ENCODE measurements at places on chromosomes 7 and 10. TPM values are rescaled to one million over a fixed set of nuclear protein-coding genes. Genes with fewer than 3 reads are reported as not detected.

CTNNA3 gene
- 2.9 TPM for total RNA-seq

HOXA5 gene
- total RNA-seq, result 55.0 TPM

CFTR gene
- 11.0 TPM for total RNA-seq

LRIT1 gene
- total RNA-seq, result not detected

PDGFA gene
- 49.7 TPM for total RNA-seq

ABCA13 gene
- total RNA-seq, result 0.60 TPM

GRCh38 chr7:34225193-34225592 lies 319.9 kb downstream of the BMPER start:
- DNase-seq, result no peak

- peak; percentile 53 for DNase-seq
Measured at GRCh38 chr7:26614503-26614902, 249.9 kb downstream of the SKAP2 start.

GRCh38 chr7:101486433-101487104 lies 123.9 kb downstream of the COL26A1 start:
- DNase-seq, result no peak

GRCh38 chr7:100021297-100021696 lies 5.9 kb downstream of the ZKSCAN1 start:
- DNase-seq, result no peak

GRCh38 chr7:105257338-105257737 lies 131.4 kb downstream of the SRPK2 start:
- DNase-seq, result no peak

DNA sequence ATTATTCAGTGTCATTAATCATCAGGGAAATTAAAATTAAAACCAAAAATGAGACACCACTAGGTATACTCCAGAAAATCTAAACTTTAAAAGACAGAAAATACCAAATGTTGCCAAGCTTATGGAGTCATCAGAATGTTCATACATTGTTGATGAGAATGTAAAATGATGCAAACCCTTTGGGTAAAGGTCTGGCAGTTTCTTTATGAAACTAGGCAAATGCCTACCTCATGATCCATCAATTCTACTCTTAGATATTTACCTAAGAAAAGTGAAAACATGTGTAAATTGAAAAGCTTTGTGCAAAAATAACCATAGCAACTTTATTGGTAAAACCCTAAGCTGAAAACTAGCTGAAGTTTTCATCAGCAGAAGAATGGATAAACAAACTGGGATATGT lies 329.5 kb upstream of the MEOX2 start:
- DNase-seq, result no peak

GRCh38 chr7:31478018-31478417 lies 35.9 kb upstream of the ITPRID1 start:
- DNase-seq, result no peak

DNA sequence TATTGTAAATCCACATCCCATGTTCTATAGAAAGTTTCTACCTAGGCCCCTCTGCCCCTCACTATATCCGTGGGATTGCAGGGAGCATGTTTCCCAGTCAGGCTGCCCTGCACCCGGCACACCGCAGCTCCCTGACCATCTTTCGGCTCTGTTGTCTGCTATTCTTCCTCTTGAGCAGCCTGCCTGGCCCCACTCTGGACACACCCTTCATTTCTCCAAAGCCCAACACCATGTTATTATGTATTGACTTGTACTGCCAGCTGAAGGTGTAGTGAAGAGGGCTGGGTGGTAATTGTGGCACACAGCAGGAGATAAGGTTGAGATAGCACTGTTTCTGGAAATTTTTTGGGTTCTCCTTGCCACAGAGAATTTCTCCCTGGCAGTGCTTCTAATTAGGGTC lies 9.8 kb downstream of the LRMDA start:
- no peak for DNase-seq

- DNase-seq, result no peak
Measured at GRCh38 chr10:124125305-124126116, 32.1 kb upstream of the CHST15 start.

DNA sequence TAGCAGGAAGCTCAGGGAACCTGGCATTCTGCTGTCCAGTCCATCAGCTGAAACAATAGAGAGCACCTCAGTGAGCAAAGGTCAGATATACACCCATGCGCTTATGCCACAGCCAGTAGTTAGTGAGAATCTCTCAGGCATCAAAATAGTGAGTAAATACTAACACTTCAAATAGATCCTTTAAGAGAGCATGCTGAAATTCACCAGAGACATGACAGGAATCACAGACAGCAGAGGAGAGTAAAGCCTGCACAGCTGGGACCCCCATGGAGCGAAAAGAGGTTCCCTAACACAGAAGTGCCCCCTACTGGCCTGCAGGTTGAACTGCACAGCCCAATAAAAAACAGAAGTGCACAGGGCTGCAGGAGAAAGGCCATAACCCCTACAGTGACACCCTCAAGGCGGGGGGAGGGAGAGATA lies 57.6 kb upstream of the ANTXRL start:
- DNase-seq, result peak; percentile 62

GRCh38 chr7:88363869-88364268 lies 57.2 kb upstream of the STEAP4 start:
- DNase-seq, result no peak

GRCh38 chr7:71286336-71286735 lies 154.4 kb downstream of the GALNT17 start:
- DNase-seq, result no peak

DNA sequence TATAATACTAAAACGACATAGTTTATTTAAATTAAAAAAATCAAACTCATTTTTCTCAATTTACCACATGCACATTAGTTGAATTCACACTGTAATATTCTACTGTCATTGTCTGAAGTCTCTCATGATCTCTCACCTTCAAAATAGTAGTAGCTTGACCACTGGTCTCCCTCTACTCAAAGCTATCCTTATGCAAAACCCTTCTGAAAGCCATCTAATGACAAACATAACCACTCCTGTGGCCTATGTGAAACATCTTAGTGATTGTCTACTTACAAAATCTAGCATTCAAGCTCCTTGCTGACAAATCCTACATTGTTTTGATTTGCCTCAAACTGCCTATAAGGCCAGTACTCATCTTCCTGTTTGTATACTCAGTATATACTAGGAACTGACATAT lies 606.0 kb upstream of the GHITM start:
- DNase-seq, result no peak

DNA sequence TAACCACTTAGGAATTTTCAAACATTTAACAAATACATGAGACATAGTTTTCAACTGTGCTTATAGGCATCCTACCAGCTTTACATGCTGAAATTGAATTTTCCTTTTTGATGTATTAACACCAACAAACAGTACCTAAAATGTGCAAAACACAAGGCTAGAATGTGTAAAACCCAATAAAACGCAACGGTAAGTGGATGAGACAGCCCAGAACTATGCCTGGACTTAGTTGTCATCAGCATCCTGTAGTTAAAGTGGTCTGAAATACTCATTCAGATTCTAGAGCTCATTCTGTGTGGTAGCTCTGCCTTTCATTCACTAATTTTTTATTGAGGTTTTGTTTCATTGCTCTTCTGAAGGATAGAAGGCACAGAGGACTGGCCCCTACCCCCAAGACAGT lies 137.1 kb downstream of the BMPER start:
- no peak for DNase-seq

GRCh38 chr7:104005197-104005596 lies 15.7 kb upstream of the RELN start:
- no peak for DNase-seq

All from type B pancreatic cell (in vitro differentiated cells).